ENCODE measurements at places on chromosomes 11 and 22.

GRCh38 chr11:132126973-132127899, 756.8 kb downstream of the NTM start:
- H3K27me3 ChIP-seq, result no peaks in the 10 kb centered on the region
- no peak for DNase-seq
- H3K36me3 ChIP-seq, result peaks cover 2% of the 10 kb centered on the region
- no peak overlapping the region for H3K27ac ChIP-seq
- H3K4me3 ChIP-seq, result no peak overlapping the region
- H3K4me1 ChIP-seq, result no peaks in the 10 kb centered on the region

- H3K4me3 ChIP-seq, result no peak overlapping the region
- no peaks in the 10 kb centered on the region for H3K4me1 ChIP-seq
These were observed 199.5 kb downstream of the AASDHPPT start for GRCh38 chr11:106276859-106277436.

GRCh38 chr11:62399172-62399877, 19.5 kb upstream of the SCGB1A1 start:
- no peak for DNase-seq
- H3K36me3 ChIP-seq, result peaks cover 7% of the 10 kb centered on the region
- no peak overlapping the region for H3K27ac ChIP-seq
- H3K27me3 ChIP-seq, result no peaks in the 10 kb centered on the region
- H3K4me3 ChIP-seq, result no peak overlapping the region

DNA sequence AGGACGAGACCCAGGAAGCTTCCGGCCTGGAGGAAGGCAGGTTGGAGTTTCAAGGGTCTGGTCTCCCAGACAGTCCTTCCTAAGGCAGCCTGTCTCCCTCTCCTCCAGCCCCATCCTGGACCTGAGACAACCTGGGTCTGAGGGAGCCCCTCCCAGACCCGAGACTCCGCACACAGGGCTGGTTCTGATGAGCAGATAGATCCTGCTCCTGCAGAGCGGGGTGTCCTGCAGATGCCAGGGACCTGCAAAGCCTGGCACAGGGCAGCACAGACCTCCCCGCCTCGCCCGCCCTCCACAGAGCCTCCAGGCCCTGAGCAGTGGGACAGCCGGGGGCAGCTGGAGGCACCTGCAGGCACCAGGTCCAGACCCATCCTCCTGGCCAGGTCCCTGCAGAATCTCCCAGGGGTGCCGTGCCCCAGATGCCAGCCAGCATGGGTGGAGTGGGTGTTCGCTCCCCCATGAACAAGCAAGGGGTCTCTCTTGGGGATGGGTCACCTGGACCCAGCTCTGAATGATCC, 7.8 kb downstream of the PIM3 start:
- H3K36me3 ChIP-seq, result peaks cover 79% of the 10 kb centered on the region
- DNase-seq, result no peak
- no peak overlapping the region for H3K4me3 ChIP-seq
- peak overlapping the region; percentile 14 for H3K27ac ChIP-seq
- no peaks in the 10 kb centered on the region for H3K27me3 ChIP-seq

- H3K4me1 ChIP-seq, result peaks cover 7% of the 10 kb centered on the region
- no peaks in the 10 kb centered on the region for H3K36me3 ChIP-seq
- no peak overlapping the region for H3K27ac ChIP-seq
- no peak overlapping the region for H3K4me3 ChIP-seq
These were observed 198.5 kb downstream of the MYO18B start for GRCh38 chr22:25940479-25940878.

GRCh38 chr11:7548659-7549274, 35.0 kb downstream of the PPFIBP2 start:
- H3K4me1 ChIP-seq, result no peaks in the 10 kb centered on the region
- no peak overlapping the region for H3K27ac ChIP-seq
- no peaks in the 10 kb centered on the region for H3K27me3 ChIP-seq
- DNase-seq, result no peak
- H3K36me3 ChIP-seq, result no peaks in the 10 kb centered on the region
- H3K4me3 ChIP-seq, result no peak overlapping the region

- H3K4me1 ChIP-seq, result peaks cover 47% of the 10 kb centered on the region
- peak; percentile 64 for DNase-seq
- H3K36me3 ChIP-seq, result peaks cover 28% of the 10 kb centered on the region
These were observed 450 bp downstream of the ZBTB44 start for GRCh38 chr11:130314184-130314749.

GRCh38 chr22:33299245-33299956, 241.2 kb upstream of the SYN3 start:
- no peak for DNase-seq
- H3K27me3 ChIP-seq, result peaks cover 8% of the 10 kb centered on the region
- H3K4me3 ChIP-seq, result no peak overlapping the region
